Left lobe of liver (tissue), 2 donors: ENCODE measurements at places on chromosomes 12 and 14.

DNA sequence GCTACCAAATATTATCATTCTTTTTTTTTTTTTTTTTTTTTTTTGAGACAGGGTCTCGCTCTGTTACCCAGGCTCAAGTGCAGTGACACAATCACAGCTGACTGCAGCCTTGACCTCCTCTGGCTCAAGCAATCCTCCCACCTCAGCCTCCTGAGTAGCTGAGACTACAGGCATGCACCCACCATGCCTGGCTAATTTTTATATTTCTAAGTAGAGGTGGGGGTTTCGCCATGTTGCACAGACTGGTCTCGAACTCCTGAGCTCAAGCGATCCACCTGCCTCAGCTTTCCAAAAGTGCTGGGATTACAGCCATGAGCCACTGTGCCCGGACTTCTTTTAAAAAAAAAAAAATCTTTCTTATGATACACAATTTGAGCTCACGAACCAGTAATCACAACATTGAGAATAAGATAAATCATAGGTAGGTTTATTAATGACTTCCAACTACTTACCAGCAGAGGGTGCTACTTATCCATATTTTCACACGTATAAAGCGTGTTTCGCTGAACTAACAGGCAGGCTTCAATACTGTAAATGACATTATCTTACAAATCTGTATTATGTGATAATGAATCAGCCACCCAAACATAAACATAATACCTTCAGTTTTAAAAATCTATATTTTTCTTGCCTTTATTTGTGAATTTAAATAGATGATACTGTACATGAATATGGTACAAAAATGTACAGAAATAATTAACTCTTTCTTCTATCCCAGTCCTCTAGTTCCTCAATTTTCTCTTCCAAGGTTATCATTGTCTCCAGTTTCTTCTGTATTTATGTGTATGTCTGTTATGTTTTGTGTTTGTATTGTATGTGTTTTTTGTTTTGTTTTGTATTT is 42.5 kb upstream of the BCAT1 start:
- DNase-seq = no peak

DNA sequence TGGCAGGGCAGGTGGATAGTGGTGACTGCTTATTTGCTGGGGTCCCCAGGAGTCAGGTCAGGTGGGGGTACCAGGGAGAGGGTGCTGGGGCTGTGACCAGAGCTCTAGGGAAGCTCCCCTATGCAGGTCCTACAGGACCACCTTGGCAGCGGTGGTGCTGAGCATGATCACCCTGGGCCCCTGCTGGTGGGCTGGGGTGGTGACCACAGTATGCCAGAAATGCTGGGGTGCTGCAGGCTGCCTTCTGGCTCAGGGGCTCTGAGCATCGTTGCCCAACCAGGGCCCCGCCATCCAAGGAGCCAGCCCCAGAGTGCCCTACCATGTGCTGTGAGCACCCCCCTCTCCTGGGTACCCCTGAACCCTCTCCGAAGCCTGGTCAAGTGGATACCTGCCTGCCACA is 17.5 kb upstream of the NUDT14 start:
- no peak for DNase-seq

- DNase-seq = no peak
These were observed 55.8 kb downstream of the GALNT4 start for GRCh38 chr12:89468648-89469326.

GRCh38 chr12:55194382-55194781 is 26.4 kb upstream of the OR10A7 start:
- no peak for DNase-seq

- DNase-seq = peak; percentile 75
These were observed 730 bp downstream of the CLSTN3 start for GRCh38 chr12:7130701-7131501.

- DNase-seq = no peak
These were observed 206.6 kb downstream of the CACNA1C start for GRCh38 chr12:2259369-2259768.

GRCh38 chr12:33596814-33597213 is 157.2 kb upstream of the SYT10 start:
- no peak for DNase-seq

GRCh38 chr12:15356951-15357364 is 34.6 kb downstream of the PTPRO start:
- DNase-seq = no peak

DNA sequence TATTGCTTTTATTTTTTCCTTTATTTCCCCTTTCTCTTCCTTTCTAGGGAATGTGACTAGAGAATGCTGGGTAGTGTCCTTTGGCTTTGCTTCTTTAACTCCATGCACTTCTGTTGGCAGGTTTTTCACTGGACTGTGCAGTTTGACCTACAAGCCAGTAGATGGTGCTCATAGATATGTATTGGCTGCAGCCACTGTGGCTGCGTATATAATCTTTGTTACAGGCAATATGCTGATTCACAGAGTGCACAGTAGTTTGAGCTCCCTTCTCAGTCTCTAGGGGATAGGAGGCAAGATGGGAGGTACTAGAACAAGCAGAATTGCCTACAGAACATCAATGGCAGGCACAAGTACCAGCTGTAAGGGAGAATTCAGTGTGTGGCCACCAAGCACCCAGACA is 503.5 kb downstream of the LRFN5 start:
- no peak for DNase-seq

- DNase-seq = no peak
These were observed 50.3 kb downstream of the IFT81 start for GRCh38 chr12:110174373-110174996.

GRCh38 chr14:65772921-65773574 is 360.5 kb downstream of the FUT8 start:
- DNase-seq = no peak

DNA sequence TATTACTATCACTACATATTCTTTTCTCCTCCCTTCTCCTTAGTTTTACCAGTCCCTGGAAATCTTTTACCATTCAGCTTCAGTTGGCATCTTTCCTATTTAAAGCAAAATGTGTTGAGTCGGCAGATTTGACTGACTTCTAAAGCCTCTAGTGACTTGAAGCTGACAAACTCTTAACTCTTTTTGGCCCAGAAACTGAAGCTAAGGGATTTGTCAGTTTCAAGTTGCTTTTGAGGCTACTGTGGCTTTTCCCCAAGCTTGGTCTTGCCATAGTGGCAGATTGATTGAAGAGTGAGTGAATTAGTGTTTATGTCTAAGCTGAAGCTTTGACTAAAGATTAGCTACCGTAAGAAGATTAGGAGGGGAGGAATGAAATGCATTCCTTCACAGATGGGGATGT is 104.0 kb downstream of the ETNK1 start:
- no peak for DNase-seq

GRCh38 chr12:124296916-124297351 is 2.0 kb downstream of the RFLNA start:
- no peak for DNase-seq

- no peak for DNase-seq
These were observed 263.4 kb upstream of the PLEKHG7 start for GRCh38 chr12:92439420-92439805.

GRCh38 chr12:8077207-8077606 is 4.9 kb upstream of the NECAP1 start:
- DNase-seq = no peak

DNA sequence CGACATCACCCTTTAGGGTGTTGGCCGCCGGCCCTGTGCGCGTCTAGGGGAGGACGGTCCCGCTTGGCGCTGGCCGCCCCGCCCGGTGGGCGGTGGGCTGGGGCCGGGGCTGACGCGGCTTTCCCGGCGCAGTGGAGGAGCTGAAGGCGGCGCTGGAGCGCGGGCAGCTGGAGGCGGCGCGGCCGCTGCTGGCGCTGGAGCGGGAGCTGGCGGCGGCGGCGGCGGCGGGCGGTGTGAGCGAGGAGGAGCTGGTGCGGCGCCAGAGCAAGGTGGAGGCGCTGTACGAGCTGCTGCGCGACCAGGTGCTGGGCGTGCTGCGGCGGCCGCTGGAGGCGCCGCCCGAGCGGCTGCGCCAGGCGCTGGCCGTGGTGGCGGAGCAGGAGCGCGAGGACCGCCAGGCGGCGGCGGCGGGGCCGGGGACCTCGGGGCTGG is 3.6 kb downstream of the TNFAIP2 start:
- DNase-seq = peak; percentile 83

GRCh38 chr12:85253853-85254252 is 26.2 kb upstream of the ALX1 start:
- no peak for DNase-seq

DNA sequence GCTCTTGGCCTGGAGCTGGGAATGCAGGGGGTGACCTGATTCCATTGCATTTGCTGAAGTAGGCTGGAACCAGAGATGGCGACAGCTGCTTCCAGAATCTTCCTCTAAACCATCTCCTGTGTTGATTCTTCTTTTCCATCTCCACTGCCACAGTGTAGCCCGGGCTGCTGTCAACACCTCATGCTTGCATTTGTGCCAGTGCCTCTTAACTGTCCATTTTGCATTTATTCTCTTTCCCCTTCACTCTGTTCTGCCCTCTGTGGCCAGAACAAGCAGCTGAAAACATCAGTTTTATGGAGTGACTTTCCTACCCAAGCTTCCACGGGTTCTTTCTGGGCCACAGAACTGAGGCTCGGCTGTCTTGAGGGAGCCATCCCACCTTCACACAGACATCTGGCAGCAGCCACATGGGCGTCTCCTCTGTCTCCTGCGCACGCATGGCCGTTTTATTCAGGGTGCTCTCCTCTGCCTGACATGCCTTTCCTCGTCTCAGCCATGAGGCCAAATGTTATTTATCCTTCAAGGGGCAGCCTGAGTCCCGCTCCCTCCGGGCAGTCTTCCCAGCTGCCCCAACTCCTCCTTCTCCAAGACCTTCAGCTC is 51.7 kb downstream of the SMOC1 start:
- DNase-seq = no peak

- DNase-seq = no peak
These were observed 204.6 kb upstream of the PLXNC1 start for GRCh38 chr12:93943780-93944179.

DNA sequence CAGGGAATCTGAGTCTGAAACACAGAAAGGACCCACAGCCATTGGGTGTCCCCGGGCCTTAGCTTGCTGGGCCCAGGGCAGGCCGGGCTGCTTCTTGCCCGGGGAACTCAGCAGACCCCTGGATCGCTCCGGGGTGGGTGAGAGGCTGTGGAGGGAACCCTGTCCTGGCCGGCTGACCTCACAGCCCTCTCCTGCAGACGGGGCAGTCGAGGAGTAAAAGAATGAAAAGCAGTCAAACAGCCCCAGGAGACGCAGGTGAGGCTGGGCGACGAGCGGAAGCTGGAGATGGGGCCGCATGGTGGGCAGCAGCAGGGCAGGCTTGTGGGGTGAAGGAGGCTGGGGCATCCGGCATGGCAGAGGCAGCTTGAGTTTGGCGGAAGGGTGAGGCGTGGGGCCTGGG is 57.0 kb downstream of the KIF26A start:
- DNase-seq = no peak

- no peak for DNase-seq
These were observed 70.2 kb downstream of the SLC25A47 start for GRCh38 chr14:100393362-100393761.

GRCh38 chr12:59166457-59166856 is 246.2 kb upstream of the LRIG3 start:
- DNase-seq = no peak

GRCh38 chr14:55128386-55129085 is 516 bp upstream of the LGALS3 start:
- DNase-seq = no peak

DNA sequence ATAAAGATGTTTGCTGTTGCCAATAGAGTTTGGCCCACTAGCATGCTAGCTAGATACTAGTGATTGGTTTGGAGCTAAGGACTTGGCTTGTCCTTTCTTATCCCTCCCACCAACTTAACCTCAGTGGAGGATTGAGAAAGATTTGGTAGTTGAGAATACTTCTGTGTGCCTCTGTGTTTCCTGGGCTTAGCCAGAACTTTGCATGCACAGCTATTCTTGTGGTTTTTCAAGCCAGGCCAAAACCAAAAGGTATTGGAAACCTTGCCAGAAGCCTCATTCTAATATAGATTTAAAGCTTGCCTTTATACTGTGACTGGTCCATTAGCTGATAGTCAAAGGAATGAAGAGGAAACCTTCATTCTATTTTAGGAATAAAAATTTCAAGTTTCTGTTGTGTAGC is 188.5 kb downstream of the CCDC91 start:
- no peak for DNase-seq

- DNase-seq = no peak
These were observed 109.3 kb downstream of the LGR5 start for GRCh38 chr12:71548893-71549292.

DNA sequence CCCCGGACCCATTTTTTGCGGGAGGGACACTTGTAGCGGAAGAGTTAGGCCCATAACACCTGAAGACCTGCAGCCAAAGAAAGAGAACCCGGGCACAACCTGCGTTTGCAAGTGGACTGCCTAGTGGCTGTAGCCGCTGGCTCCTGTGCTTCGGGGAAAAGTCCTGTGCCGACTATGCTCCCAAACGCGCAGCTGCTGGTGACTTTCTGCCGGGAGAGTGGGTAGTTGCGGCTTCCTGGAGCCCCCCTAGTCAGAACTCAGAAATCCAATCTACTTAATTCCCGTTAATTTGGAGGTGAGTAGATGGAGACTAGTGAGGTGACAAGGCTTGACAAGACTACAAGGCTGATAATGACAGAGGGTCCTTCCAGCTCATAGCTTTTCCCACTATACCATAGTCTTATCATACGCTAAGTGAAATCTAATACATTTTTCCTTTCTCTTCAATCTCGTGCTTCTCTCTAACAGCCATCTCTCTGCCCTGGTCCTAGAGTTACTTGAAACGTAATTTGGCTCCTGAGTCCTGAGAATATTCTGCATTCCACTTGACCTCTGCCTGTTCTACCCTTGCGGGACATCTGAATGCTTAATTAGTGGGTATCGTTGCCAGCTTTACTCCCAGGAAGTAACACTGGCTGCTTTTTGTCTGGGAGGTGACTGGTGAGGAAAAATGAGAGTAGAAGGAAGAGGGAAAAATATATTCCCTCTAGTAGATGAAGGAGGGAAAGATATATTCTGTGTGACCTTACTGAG is 556 bp downstream of the MTHFD1 start:
- DNase-seq = no peak

DNA sequence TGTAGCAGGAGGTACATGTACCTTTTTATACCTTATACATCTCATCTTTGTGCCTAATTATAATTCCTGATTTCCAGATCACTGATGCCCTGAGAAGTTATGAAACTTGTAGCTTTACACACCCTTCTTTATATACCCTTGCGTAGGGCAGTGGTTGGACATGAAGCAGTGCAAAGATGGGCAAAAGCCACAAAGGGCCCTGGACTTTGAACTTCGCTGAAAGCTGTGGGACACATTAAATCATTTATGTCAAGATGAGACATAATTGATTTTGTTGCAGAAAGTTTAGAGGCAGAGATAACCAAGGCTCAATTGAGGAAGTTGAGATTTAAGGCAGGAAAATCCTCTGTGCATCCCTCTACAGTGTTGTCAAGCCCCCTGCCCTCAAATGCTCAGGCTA is 170.0 kb downstream of the SLC2A13 start:
- no peak for DNase-seq

DNA sequence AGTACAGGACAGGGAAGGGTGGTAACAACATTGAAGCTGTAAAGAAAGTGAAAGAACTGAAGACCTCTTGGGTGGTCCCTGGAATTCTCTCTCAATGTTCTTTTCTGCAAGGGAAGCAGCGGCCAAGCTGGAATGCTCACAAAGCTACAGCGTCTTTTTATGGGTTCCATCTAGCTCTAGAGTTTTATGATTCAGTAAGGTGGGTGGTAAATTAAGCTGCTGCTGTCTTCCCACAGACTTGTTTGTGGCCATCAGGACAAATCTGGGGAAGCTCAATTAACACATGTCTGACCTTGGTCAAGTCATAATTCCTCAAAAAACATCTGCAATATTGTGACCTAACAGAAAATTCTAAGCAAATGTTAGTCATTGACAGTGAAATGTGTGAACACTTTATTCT is 139.1 kb downstream of the MED13L start:
- DNase-seq = no peak
